ENCODE measurements at places on chromosomes 7 and 10.
A peak's percentile ranks its signal among the peaks of the same experiment; 100 is the strongest.

DNA sequence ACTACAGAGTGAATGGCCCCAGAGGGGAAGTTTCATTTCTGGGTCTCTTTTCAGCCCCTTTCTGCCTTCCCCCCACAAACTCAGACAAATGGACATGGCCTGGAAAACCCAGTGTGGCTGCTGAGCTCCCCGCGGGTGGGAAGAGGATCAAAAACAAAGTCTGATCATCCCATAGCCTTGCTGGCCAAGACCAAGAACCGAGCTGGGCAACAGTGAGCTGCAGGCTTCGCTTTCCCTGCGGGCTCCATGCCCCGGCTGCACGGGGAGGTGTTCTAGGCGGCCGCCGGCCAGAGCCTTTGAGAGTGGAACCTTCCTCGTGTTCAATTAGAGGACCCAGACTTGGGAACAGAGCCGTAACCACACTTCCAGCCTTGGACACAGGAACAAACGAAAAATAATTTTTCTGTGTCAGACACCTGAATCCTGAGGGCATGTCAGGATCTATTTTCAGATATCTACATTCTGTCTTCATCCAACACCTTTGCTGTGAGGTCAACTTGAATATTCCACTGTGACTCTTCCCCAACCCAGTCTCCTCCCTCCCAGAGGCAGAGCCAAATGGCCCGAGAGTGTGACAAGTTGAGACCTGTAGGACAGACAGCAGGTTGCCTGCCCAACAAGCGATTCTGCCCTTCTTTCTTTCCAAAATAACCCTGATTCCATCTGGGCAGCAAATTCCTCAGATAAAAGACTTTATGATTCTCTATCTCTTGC is 26.0 kb downstream of the WDR86 start:
- DNase-seq = no peak

- no peak for DNase-seq
Observed at GRCh38 chr7:151873402-151873965, 3.4 kb downstream of the PRKAG2 start.

GRCh38 chr7:92873776-92874175 is 37.4 kb upstream of the CDK6 start:
- no peak for DNase-seq

DNA sequence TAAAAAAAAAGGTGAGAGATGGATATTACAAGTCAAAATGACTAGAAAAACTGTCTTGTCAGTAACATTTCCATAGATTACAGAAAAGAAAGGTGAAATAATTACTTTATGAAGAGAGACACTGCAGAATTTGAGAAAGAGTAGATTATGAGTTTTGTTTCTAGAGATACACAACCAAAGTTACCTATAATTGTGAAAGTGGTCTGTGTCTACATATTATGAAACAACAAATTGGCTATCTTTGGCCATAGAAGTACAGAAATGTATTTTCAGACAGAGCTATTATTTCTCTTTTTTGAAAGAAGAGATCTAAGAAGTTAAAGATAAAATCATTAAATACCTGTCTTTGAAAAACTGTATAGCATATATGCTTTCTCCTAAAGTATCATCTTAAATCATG is 30.1 kb downstream of the KCND2 start:
- DNase-seq = no peak

DNA sequence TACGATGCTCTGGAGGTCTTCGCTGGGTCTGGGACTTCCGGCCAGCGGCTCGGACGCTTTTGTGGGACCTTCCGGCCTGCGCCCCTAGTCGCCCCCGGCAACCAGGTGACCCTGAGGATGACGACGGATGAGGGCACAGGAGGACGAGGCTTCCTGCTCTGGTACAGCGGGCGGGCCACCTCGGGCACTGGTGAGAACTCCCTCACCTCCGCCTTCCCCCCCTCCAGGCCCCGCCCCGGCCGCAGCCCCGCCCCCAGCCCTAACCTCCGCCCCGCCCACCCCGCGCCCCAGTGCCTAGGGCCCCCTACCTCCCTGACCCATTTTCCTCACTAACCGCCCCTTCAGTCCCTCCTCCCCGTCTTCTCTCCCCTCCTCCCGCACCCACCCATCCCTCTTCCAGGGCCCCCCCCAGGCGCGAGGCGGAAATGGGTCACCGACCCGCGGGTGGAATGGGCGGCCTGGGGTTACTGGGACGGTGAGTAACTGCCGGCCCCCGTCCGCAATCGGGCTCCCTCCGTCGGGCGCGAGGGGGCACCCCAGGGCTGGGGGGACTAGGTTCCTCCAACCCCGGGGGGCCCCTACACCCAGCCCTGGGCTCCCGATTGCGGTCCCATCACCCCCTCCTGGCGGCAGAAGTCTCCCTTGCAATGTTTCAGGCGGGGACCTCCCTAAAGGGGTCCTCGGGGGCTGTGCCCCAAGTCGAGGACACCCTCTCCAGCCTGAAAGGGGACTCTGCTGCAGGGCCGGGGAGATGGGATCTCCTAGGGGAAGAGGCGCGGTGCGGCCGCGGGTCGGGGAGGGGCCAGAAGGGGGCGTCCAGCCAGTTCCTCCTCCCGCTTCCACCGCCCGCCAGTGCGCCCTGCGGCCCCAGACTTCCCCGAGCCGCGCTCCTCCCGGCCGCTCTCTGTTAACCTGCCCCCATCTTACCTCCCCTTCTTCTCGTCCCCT is 2.1 kb downstream of the PCOLCE start:
- DNase-seq = peak; percentile 58

DNA sequence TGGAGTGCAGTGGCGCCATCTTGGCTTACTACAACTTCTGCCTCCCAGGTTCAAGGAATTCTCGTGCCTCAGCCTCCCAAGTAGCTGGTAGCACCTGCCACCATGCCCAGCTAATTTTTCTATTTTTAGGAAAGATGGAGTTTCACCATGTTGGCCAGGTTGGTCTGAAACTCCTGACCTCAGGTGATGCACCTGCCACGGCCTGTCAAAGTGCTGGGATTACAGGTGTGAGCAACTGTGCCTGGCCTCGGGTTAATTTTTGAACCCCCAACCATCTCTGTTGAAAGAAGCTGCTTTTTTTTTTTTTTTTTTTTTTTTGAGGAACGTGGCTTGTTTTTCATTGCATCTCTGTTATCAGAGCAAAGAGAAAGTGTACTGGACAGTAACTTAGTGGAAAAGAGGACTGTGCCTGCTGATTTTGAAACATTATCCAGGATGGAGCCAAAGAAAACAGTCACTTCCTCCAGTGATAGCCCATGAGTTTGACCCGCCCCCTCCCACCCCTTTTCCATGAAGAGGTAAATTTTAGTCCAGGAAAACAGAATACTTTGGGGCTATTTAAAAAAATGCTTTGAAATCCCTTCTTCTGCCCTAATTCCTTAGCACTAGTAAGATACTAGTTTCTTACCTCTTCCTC is 38.3 kb downstream of the WBP1L start:
- DNase-seq = no peak

DNA sequence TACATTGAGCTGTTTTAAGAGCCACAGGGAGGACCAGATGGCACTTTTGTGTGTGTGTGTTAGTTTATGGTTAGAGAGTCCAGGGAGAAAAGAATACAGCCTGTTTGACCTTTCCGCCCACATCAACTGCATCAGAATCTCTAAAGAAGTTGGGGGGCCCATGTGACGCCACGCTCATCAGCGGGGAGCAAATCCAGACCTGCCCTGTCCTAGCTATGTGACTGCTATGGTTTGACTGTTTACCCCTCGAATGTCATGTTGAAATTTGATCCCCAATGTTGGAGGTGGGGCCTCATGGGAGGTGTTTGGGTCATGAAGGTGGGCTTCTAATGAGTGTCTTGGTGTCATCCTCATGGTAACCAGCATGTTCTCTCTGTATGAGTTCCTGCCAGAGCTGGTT is 128.0 kb downstream of the ADRA2A start:
- DNase-seq = no peak

DNA sequence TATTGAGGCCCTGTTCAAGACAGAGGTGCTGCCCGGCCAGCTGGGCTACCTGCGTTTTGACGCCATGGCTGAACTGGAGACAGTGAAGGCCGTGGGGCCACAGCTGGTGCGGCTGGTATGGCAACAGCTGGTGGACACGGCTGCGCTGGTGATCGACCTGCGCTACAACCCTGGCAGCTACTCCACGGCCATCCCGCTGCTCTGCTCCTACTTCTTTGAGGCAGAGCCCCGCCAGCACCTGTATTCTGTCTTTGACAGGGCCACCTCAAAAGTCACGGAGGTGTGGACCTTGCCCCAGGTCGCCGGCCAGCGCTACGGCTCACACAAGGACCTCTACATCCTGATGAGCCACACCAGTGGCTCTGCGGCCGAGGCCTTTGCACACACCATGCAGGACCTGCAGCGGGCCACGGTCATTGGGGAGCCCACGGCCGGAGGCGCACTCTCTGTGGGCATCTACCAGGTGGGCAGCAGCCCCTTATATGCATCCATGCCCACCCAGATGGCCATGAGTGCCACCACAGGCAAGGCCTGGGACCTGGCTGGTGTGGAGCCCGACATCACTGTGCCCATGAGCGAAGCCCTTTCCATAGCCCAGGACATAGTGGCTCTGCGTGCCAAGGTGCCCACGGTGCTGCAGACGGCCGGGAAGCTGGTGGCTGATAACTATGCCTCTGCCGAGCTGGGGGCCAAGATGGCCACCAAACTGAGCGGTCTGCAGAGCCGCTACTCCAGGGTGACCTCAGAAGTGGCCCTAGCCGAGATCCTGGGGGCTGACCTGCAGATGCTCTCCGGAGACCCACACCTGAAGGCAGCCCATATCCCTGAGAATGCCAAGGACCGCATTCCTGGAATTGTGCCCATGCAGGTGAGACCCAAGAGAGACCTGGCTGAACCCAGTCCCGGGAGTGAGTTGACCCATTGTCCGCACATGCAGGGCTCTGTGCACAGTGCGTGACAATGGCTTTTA is 2.8 kb downstream of the RBP3 start:
- no peak for DNase-seq

GRCh38 chr7:79332091-79332490 is 121.4 kb downstream of the MAGI2 start:
- no peak for DNase-seq

- DNase-seq = peak; percentile 15
Observed at GRCh38 chr10:133335246-133336117, 1.2 kb downstream of the CALY start.

DNA sequence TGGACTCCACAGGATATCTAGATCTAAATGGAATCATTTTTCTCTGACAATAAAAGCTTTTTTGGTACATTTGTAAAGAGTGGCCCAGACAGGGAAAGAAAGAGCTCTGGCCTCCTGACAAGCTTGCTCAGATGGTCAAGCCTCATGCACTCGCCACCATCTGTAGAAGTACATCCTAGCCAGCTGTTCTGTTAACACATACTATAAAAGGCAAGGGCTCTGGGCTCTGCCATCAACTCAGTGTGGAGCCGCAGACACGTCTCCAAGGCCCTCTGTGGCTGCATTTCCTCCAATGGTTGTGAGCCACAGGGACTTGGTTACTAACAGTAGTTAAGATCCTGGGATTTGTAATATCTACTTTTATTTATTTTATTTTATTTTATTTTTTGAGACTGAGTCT is 70.8 kb upstream of the KDM7A start:
- no peak for DNase-seq

DNA sequence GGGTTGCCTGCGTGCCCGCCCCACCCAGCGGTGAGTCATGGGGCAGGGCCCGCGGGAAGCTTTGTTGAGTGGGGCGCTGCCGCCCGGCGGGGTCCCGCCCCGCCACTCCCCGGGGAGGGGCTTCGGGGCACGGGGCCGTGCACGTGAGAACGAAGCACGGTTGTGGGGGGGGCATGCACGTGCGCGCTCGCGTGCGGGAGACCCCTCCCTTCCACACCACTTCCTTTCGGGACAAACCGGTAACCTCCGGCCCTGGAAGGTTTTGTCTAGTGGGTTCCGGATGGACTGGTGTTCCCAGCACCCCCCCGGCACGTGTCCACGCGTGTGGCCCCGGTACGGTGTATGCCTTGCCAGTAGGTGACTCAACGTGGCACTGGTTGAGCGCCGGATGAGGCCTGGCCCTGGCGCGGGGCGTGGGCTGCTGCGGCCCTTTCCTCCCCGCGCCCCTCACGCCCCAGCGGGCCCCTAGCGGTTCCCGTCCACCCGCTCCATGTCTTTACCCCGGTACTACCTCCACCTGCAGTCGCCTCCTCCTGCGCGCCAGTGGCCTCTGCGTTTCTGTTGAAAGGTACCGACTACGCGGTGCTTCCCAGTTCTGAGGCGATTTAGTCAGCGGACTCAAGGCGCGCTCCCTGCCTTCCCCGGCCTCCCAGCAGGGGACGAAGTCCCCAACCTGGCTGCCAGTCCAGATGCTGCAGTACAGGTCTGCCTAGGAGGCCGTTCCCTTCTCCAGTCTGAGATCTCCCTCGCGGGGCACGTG is 3.1 kb downstream of the ADIRF start:
- DNase-seq = peak; percentile 40

DNA sequence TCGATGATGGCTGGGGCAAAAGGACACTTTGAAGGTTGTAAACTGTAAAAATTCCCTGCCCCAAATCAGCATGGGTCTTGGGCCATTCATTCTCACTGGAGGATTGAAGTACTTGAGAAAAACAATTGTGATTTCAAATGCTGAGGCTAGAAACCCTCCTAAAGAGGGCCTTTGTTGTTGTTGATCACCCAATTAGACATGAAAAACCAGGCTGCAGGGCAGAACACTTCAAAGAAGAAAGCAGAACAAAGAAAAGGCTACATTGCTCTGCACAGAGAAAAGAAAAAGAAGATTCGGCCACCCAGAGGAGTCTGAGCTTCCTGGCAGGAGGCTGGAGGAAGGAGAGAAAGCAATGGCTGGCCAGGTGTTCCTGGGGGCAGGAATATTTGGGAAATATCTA is 143.1 kb downstream of the NPY start:
- no peak for DNase-seq

DNA sequence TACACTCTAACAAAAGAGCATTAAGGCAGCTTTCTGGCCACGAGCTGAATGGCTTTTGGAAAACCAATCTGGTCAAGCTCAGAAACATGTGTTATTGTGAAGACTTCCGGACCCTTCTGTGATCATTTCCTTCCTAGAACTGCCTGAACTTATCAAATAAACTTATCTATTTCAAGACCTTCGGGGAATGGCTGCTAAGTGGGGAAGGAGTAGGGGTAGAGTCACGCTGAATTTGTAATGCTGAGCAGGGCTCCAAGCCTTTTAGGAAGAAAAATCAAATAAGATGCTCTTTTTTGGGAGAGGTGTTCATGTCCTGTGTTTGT is 56.6 kb downstream of the PAPSS2 start:
- no peak for DNase-seq

DNA sequence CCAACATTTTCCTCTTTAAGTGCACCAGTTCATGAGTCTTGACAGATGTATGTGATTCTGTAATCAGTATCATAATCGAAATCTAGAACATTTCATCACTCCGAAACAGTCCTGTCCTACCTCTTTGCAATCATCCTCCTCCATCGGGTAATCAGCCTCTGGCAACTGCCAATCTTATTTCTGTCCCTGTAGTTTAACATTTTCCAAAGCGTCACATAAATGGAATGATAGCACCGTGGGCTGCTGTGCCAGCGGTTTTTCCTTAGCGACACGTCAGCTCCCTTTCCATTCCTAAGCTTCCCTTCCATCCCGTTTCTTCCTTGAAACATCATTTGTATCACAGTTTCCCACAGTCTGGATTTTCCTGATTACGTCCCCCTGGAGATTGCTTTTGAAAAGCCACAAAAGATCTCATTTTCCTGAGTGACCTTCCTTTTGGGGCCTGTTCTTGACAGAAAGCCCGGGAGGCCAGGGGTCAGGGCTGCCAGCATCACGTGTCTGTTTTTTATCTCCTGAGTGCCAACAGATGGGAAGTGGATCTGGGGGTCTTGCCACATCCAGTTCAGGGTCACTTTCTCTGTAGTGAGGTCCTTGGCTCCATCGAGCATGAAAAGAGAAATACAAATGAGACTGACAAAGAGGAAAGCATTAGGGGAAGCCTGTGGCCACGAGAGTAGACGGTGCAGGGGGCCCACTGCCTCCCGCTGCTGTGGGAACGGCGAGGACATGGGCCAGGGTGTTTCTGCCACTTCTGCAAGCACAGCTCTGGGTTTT is 31.6 kb downstream of the TMEM120A start:
- no peak for DNase-seq

All from SW 1271 (cell line).